ENCODE measurements at places on chromosomes 5 and 9. TPM values are rescaled to one million over a fixed set of nuclear protein-coding genes. Genes with fewer than 3 reads are reported as not detected.

- DNase-seq, result no peak
Observed at GRCh38 chr9:87327575-87328125, 170.0 kb upstream of the DAPK1 start.

The UBAC1 gene
- 25.9 TPM for total RNA-seq

- no peak for DNase-seq
Observed at GRCh38 chr9:14106699-14107098, 207.2 kb downstream of the NFIB start.

GRCh38 chr5:1341863-1342262 lies 3.0 kb downstream of the CLPTM1L start:
- no peak for DNase-seq

- no peak for DNase-seq
Observed at GRCh38 chr5:116612431-116612830, 37.8 kb upstream of the SEMA6A start.

DNA sequence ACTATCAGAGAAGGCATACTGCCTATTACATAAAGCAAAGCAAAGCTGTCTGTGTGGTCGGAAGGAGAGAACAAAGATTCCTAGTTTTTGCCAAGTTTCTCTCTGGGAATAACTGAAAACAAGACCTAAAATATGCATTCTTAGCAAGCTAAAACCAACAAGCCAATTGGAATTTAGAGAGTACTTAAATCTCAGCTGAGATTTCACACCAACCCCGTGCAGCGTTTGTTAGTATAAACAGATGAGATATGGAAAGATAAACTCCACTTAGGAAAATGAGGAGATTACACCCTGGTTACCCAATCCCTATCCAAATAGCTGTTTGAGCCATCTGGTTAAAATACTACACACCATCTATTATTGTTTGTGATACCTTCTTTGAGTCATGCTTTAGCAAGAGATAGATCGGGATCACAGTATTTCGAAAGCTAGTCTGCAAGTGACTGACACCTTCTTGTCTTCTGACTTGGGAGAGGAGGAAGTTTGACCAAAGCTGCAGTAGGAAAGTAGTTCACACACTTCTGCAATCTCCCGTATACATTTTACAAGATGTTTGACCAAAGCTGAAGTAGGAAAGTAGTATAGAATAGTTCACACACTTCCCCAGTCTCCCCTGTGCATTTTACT lies 18.2 kb downstream of the FAF2 start:
- DNase-seq, result peak; percentile 20

DNA sequence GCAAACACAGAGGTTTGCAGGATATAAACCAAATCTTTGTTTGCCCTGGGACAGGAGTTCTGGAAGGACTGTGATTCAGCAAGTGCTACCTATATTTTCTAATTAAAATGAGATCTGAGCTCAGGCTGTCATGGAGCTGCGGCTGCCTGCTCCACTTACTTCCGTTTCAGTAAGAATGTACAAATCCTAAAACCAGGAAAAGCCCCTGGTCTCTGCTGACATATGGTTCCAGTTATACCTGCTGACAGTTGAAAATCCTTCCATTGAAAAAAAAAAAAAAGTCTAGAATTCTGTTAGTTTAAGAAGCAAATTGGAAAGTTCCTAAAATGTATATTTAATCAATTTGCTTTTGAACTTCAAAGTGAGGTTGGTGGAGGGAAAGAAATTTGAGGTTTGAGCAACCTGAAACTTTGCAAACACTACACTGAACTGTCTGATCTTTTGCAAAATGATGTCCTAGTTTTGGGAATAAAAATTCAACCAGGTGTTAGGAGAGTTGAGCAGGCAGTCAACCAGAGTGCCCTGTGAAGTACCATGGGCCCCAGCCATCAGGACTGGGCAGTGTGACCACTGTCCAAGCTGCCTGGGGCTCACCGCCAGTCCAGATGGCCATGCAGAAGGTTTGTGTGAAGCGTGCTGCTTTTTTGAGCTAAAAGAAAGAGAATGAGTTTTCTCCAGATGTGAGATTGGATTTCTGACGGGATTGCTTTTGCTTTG lies 50.6 kb downstream of the SHB start:
- DNase-seq, result no peak

GRCh38 chr5:153797484-153797883 lies 241.2 kb downstream of the FAM114A2 start:
- DNase-seq, result no peak

- DNase-seq, result no peak
Observed at GRCh38 chr5:174675916-174676315, 48.5 kb upstream of the MSX2 start.

DNA sequence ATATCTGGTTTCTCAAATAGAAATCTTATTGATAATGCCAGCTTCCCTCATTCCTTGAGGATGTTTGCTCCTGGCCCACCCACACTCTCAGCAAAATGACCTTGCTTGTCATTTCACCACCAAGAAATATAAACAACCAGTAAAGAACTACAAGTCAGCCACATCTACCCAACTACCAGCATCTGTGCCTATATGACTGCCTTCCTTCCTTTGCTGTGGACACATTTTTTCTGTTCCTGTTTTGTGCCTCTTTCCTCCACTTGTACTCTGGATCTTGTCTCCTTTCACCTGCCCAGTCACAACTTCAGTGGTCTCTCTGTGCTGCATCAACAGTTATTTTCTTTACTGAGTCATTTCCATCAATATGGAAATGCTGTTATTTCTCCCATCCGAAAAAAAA lies 20.3 kb downstream of the KIF2A start:
- no peak for DNase-seq

- DNase-seq, result no peak
Observed at GRCh38 chr9:124008694-124009530, 2.7 kb upstream of the LHX2 start.

The PRLR gene
- total RNA-seq, result under 0.01 TPM

DNA sequence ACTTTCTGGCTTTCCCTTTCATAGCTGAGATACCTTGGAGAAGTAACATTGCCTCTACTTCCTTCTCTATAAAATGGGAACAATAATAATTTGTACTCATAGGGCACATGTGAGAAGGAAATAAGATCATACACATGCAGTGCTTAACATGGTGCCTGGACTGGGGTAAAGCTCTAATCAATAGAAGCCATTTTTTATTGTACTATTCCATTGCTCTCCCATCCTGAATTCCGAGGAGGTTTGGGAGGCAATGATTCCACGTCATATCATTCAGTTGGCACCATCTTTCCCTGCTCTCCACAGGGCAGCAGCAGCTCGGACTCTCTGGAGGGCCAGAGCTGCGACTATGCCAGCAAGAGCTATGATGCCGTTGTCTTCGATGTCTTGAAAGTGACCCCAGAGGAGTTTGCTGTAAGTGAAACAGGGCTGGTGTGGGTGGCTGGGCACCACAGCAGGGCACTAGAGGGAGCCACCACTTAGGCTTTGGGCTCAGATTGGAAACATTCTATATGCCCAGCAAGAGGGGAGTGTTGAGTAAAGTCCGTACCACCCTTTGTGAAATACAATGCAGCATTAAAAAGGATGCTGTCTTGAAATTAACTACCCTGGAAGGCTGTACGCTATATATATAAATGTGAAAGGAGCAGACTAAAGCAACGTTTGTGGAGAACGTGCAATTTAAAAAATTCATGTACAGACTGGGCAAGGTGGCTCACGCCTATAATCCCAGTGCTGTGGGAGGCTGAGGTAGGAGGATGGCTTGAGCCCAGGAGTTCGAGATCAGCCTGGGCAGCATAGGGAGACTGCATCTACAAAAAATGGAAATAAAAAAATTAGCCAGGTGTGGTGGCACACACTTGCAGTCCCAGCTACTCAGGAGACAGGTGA lies 51.2 kb downstream of the RALGPS1 start:
- peak; percentile 58 for DNase-seq

The ORM2 gene
- total RNA-seq, result not detected

GRCh38 chr9:127105805-127106465 lies 16.5 kb downstream of the ANGPTL2 start:
- DNase-seq, result no peak

- DNase-seq, result no peak
Observed at GRCh38 chr5:172417130-172417841, 37.0 kb downstream of the SH3PXD2B start.

DNA sequence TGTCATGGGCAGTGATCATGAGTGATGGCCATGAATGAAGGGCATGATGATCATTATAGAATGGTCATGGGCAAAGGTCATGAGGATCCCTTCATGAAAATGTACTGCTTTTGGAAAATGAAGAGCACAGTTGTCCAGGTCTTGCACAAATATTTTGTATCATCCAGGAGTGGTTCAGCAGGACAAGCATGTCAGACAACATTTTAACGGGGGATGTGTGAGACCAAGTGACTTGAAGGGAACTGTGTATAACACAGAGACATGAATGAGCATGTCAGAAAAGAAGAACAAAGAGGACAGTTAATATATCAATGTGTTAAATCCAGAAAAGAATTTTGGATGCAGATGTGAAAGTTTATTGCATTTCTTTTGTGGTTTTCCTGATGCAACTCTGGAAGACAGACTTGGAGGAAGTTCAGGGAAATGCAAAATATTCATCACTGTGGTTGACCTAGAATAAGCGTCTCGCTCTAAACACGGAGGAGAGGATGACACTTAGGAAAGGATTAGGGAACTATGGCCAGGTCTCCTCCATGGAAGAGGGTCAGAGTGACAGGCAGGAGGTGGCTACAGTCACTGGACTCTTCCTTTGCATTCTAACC lies 116.1 kb upstream of the IRX4 start:
- no peak for DNase-seq

DNA sequence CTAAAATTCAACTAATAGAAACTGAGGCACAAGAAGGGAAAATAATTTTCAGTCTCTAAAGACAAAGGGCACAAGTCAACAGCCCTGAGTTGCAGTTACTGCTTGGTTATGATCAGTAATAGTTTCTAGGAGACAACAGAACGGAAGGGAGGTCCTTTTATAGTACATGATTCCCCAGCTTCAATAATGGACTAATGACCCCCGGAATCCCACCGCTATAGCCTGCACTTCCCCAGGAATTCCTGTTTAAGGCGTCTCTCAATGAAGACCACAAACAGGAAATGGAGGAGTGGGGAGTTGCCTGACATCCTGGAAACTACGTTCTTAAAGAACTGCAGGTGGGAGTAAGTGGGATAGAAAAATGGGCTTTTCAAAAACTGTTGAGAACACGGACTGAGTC lies 60.6 kb downstream of the DIAPH1 start:
- peak; percentile 12 for DNase-seq

The NUTM2F gene
- total RNA-seq, result not detected

DNA sequence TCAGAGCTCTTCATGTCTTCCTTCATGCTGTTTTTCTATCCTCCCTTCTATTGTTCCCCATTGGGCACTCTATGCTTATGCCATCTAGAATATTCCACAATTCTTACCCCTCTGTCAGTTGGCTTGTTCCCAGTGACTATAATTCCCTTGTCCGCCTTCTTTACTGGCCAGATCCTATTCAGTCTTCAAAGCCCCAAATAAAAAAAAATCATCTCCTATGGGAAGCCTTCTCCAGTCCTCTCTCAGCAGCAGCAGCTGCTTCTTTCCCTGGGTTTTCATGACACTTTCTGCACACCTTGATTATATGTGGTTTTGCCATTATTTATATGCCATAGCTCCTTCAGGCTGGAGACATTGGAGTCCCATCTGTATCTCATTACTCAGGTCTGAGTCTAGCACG lies 54.6 kb upstream of the TNFAIP8 start:
- DNase-seq, result no peak

The GFPT2 gene
- total RNA-seq, result 0.13 TPM

DNA sequence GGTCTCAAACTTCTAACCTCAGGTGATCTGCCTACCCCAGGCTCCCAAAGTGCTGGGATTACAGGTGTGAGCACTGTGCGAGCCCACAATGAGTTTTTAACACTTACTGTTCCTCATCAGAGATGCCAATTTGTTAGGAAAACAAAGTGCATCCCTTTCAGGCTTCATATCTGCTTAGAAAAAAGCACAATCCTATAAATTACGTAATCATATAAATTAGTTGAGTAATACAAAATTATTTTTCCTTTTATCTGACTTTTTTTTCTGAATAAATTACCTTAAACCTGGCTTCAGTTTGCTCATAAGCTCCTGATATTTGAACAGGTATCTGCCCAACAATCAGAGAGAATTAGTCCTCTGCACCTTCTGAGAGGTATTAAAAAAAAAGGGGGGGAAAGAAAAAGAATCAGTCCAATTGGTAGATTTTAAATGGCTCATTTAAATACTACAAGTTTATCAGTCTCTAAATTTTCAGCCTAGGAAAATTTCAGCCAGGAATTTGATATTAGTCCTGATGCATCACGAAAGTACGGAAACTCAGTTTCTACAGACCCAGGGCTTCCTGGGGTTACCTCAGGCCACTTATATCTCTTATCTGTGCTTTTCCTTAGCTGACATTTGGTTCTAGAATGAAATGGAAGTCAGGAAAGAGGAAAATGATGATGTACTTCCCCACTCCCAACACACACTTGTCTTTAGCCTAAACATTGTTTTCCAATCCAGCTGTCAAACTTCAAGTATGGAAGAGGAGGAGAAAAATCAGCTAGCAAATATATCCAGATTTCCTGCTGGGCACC lies 26.8 kb downstream of the ITGA1 start:
- DNase-seq, result peak; percentile 66

The STKLD1 gene
- 0.26 TPM for total RNA-seq

DNA sequence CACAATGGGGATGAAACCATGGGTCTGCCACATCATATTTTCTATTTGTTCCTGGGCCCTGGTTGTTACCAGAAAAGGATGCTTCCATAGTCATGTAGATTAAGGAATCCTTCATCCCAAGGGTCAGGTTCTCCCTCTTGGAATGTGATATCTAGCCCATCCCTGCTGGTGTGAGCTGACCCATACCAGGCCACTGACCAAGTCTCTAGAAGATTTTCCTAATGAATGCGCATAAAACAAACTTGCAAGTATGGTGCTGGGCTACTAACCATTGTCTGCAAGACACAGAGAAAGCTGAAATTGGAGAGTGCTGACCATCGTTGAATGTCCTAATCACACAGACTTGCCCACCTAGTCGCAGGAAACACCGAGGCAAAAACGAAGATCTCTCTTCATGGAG lies 972.6 kb downstream of the EFNA5 start:
- no peak for DNase-seq

The TMEM250 gene
- total RNA-seq, result 57.1 TPM

The FGF1 gene
- 0.13 TPM for total RNA-seq

DNA sequence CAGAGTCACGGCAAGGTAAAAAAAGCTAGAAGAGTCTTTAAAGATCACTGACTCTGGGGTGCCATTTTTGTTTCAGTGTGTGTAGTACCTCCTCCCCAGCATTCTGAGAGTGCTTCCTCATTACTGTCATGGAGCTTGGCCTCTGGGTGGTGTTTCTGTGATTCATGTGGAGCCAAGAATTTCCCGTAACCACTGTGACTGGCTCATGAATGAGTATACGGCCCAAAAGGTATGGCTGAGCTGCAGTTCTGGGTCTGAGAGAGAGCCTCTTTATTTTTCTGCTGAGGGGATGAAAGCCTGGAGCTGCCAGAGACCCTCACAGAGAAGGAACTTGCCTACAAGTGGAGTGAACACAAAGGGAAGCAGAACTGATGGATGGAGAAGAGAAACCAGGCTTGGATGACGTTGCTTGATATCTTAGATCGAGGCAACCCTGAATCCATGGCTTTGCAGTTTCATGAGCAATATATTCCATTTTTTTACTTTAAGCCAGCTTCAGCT lies 85.6 kb downstream of the PTTG1 start:
- no peak for DNase-seq
